CD4-positive, alpha-beta memory T cell (primary cell): ENCODE measurements at places on chromosomes 1 and 21. TPM values are rescaled to one million over a fixed set of nuclear protein-coding genes. Genes with fewer than 3 reads are reported as not detected.

Gene DMBX1
- total RNA-seq, result not detected

Gene NT5C1A
- total RNA-seq, result 0.42 TPM

Gene DYNLT5
- total RNA-seq, result not detected

Gene AADACL3
- total RNA-seq, result not detected

Gene HOOK1
- total RNA-seq, result 16.7 TPM

Gene RBBP5
- 32.9 TPM for total RNA-seq

Gene ELF3
- 1.1 TPM for total RNA-seq

Gene ELAPOR1
- total RNA-seq, result 15.4 TPM

DNA sequence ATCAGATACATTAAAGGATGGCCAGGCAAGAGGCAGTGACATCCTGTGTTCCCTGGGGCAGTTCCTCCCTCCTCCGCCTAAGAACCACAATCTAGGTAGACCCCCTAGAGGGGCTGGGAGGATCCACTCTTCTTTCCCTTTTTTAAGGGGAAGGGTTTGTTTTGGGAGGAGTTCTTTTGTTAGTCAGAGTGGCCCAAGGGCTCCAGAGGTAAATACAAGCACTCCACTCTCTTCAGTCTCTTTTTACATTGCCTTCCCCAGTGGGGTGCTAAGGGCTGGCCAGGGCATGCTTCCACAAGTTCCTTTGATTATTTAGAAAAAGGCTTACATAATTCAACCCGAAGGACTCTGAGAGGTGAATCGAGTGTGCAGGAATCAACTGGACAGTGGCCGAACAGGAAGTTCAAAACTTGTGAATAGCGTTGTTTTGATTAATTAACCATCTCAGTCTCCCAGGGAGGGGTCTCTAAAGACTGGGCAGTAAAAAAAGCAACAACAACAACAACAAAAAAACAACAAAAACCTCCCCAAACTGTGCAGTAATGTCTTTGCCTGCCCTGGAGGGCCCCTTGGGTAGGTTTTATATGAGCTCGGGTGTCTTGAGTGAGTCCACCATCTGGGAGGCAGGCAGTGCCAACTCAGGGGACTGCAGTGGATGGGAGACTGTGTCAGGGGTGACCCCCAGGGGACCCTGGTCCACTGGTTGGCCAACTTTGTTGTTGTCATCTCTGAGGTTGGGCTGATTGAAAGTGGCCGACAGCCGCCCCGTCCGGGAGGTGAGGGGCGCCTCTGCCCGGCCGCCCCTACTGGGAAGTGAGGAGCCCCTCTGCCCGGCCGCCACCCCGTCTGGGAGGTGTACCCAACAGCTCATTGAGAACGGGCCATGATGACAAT lies 33.2 kb upstream of the ENO1 start:
- DNase-seq, result no peak
- H3K4me3 ChIP-seq, result no peak overlapping the region
- H3K27me3 ChIP-seq, result no peaks in the 10 kb centered on the region
- no peaks in the 10 kb centered on the region for H3K36me3 ChIP-seq
- H3K27ac ChIP-seq, result no peak overlapping the region

DNA sequence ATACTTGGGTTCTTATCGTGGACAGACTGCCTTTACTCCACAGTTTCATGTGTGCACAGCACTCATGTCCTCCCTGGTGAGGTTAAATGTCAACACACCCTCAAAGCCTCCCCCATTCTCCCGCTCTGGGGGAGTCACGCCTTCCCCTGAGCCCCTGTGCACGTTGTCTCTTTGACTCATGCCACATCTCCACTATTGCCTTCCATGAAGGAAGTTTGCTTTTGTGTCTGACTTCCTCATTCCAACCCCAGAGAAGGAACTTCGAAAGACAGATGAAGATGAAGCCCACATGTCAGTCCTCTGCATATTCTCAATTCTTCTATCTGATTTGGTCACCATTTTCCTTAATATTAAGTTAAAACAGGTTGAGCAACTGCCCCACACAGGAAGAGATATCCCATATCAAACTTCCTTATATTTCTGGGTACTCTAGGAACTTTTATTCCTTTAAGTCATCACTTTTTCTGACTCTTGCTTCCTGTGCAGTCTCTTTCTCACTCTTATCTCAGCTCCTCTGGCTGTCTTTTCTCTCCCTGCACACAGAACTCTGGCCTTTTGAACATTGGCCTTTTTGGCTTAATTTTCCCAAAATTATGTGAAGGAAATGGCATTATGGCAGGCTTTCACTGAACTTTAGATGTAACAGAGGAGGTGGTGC lies 41.5 kb downstream of the C4BPA start:
- no peaks in the 10 kb centered on the region for H3K36me3 ChIP-seq
- H3K4me3 ChIP-seq, result no peak overlapping the region
- H3K27ac ChIP-seq, result no peak overlapping the region
- H3K27me3 ChIP-seq, result no peaks in the 10 kb centered on the region

GRCh38 chr1:230915078-230915477 lies 46.8 kb upstream of the C1orf198 start:
- H3K36me3 ChIP-seq, result peaks cover 55% of the 10 kb centered on the region
- DNase-seq, result no peak
- no peak overlapping the region for H3K27ac ChIP-seq

DNA sequence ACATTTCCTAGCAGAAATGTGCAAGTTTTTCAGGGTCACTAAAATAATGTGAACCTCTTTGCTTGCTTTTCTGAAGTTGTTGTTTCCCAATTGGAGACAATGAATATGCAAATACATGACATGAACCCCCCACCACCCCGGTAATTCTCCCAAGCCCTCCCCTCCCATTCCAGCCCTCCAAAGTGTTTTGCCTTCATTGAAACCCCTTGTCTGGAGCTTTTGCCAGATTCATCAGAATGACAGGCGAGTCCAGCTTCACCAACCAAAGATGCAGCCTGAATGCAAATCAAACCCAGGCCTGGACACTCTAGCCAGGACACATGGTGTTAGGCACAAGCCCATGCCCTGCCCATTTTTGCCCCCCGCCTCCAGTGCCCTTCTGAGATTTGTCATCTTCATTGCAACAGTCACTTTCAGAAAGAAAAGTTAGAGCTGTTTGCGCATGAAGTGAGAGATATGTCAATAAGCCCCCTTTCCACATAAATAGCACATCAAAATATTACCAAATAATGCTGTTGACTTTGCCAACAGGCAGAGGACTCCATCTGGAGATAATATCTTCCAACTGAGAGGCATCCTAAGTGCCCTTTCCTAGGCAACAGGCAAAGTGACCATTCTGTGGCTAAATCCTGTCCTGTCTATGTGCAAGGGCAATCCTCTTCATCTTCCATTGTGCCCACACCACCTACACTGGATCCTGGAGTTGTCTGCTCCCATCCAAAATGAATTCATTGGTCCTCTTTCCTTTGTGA lies 145.6 kb upstream of the NFIA start:
- H3K4me1 ChIP-seq, result no peaks in the 10 kb centered on the region
- H3K27me3 ChIP-seq, result peaks cover 4% of the 10 kb centered on the region
- DNase-seq, result no peak

GRCh38 chr1:180533266-180533987 lies 25.3 kb upstream of the OVAAL start:
- no peaks in the 10 kb centered on the region for H3K36me3 ChIP-seq
- peak; percentile 45 for DNase-seq
- no peaks in the 10 kb centered on the region for H3K4me1 ChIP-seq
- H3K4me3 ChIP-seq, result no peak overlapping the region

DNA sequence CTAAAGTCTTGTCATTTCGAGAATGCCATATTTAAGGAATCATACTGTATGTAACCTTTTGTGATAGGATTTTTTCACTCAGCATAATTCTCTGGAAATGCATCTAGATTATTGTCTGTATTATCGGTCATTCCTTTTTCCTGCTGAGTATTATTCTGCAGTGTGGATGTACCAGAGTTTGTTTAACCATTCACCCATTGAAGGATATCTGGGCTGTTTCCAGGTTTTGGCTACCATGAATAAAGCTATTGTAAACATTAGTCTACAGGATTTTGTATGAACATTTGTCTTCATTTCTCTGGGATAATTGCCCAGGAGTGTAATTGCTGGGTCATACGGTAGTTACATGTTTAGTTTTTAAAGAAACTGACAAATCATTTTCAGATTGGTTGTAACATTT lies 61.8 kb downstream of the ATP1A1 start:
- H3K4me1 ChIP-seq, result no peaks in the 10 kb centered on the region
- DNase-seq, result no peak
- no peak overlapping the region for H3K4me3 ChIP-seq
- H3K27me3 ChIP-seq, result no peaks in the 10 kb centered on the region

DNA sequence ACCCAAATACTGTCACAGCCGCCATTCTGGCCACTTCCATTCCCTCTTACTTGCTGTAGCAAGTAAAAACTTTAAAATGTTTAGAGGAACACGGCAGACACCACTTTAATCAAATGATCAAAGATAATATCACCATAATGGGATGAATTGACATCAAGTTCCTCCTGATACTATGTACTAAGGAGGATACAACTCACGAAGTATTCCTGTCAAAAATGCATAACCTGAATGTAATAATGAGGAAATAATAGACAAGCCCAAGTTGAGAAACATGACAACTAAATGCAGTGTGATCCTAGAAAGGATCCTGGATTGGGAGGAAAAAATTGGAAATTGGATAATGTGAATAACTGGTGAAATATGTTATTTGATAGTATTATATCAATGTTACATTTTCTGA lies 3.9 kb downstream of the KDF1 start:
- DNase-seq, result no peak
- H3K27me3 ChIP-seq, result no peaks in the 10 kb centered on the region
- H3K36me3 ChIP-seq, result no peaks in the 10 kb centered on the region
- peaks cover 15% of the 10 kb centered on the region for H3K4me1 ChIP-seq
- no peak overlapping the region for H3K4me3 ChIP-seq

DNA sequence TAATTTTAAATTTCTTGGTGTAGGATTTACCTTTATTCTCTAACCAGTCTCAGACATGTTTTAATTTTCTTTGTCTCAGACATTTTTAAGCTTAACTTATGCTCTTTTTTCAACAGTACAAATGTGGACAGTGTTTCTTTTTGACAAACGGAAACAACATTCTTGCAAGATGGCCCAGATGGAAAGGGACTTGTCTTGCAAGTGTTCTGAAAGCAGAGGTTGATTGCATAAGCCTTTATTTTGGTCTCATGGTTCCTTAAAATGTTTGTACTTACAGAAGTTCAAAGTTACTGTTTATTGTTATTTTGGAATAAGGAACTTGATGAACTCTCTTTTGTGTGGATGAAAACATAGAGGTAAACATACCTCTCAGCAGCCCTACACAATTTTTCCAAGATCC lies 22.9 kb downstream of the SMAP2 start:
- no peak for DNase-seq
- no peak overlapping the region for H3K4me3 ChIP-seq
- H3K36me3 ChIP-seq, result no peaks in the 10 kb centered on the region
- peaks cover 98% of the 10 kb centered on the region for H3K4me1 ChIP-seq

DNA sequence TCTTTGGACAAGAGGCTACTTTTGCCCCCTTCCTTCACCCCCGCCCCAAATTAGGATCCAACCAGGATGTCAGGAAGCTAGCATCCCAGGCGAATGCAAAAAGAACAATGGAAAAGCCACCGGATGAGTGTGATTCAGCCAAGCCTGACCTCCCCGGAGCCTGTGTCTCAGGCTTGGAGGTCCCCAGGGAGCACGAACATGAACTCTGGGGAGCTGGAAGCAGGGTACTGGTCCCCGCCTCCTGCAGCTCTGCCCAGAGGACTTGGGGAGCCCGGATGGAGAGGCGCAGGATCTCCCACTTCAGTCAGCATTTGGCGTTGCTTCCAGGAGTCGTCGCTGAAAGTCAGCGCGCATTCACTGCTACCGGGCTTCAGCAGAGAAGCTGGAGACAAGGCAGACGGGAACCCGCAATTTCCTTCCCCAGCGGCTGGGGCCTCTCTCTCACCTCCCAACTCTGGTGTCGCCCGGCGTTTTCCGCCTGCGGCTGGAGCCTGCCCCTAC lies 1.8 kb upstream of the TBX15 start:
- no peak overlapping the region for H3K4me3 ChIP-seq
- H3K27me3 ChIP-seq, result peaks cover 38% of the 10 kb centered on the region
- H3K27ac ChIP-seq, result no peak overlapping the region
- no peak for DNase-seq
- no peaks in the 10 kb centered on the region for H3K36me3 ChIP-seq

DNA sequence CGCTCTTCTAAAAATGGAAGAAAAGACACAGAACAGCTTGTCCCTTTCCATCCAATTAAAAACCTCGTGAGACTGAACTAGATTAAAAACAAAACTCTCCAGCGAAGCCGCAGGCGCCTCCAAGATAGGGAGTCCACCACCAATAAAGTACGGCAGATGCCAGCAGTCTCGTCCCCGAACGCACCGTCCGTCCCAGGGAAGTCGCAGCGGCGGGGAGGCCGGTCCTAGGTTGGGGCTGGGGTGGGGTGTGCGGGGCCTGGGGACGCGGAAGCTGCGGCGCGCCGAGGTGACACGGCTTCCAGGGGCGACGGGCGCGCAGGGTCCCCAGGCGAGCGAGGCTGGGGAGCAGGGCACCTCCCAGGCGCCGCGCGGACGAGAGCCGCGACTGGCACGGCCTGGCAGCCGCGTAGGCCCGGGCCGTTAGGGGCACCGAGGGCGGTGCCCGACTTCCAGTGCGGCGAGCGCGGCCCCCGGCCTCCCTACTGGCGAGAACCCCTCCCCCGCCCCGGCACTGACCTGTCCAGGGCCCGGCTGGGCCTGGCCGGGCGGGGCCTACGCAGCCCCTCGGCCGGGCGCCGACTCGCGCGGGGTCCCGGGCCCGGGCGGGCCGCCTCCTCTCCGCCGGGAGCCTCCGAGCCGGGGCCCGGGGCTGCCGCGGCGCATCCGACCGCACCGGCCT lies 28.3 kb upstream of the A3GALT2 start:
- H3K4me3 ChIP-seq, result peak overlapping the region; percentile 66
- peak; percentile 61 for DNase-seq
- H3K36me3 ChIP-seq, result no peaks in the 10 kb centered on the region
- no peaks in the 10 kb centered on the region for H3K27me3 ChIP-seq

GRCh38 chr1:8077120-8077573 lies 51.0 kb upstream of the ERRFI1 start:
- DNase-seq, result no peak
- no peaks in the 10 kb centered on the region for H3K27me3 ChIP-seq
- H3K4me1 ChIP-seq, result no peaks in the 10 kb centered on the region
- no peak overlapping the region for H3K27ac ChIP-seq

- no peak overlapping the region for H3K4me3 ChIP-seq
- no peaks in the 10 kb centered on the region for H3K36me3 ChIP-seq
- H3K27me3 ChIP-seq, result no peaks in the 10 kb centered on the region
- no peaks in the 10 kb centered on the region for H3K4me1 ChIP-seq
Observed at GRCh38 chr1:228429698-228430097, 13.0 kb upstream of the TRIM17 start.

- no peaks in the 10 kb centered on the region for H3K27me3 ChIP-seq
- no peak overlapping the region for H3K4me3 ChIP-seq
- H3K4me1 ChIP-seq, result no peaks in the 10 kb centered on the region
Observed at GRCh38 chr1:48492392-48492791, 20.4 kb upstream of the SPATA6 start.
